Osteocyte (in vitro differentiated cells): ENCODE measurements at places on chromosomes 5 and 9. TPM values are rescaled to one million over a fixed set of nuclear protein-coding genes. Genes with fewer than 3 reads are reported as not detected.

The GTF2H2 gene
- total RNA-seq: 24.5 and 29.6 TPM in 2 replicates

The FOXD1 gene
- total RNA-seq: 64.1 and 73.4 TPM in 2 replicates

The IFNE gene
- total RNA-seq: not detected in 2 replicates

The PCDHB7 gene
- total RNA-seq: 1.1 and 1.2 TPM in 2 replicates

The GRIA1 gene
- total RNA-seq: 48.1 and 48.8 TPM in 2 replicates

The AIF1L gene
- 26.3 and 31.1 TPM in 2 replicates for total RNA-seq

The CCL28 gene
- not detected in 2 replicates for total RNA-seq

The SPINK13 gene
- not detected in 2 replicates for total RNA-seq

The BAAT gene
- total RNA-seq: 0.13 TPM in 1 of 2 replicates, not detected in the other

The FOXD4L3 gene
- total RNA-seq: 0.26 TPM in 1 of 2 replicates, not detected in the other

The GRK6 gene
- total RNA-seq: 35.6 and 38.2 TPM in 2 replicates

The IL17B gene
- not detected in 2 replicates for total RNA-seq

The CTNND2 gene
- total RNA-seq: 1.3 and 2.5 TPM in 2 replicates

The UQCRQ gene
- total RNA-seq: 371 and 387 TPM in 2 replicates

The MYMK gene
- not detected in 2 replicates for total RNA-seq

The GFI1B gene
- not detected in 2 replicates for total RNA-seq

The TRAF2 gene
- 12.2 and 14.4 TPM in 2 replicates for total RNA-seq

The NR4A3 gene
- total RNA-seq: 2.4 and 3.2 TPM in 2 replicates

The IFNB1 gene
- total RNA-seq: not detected in 2 replicates

The SH3TC2 gene
- total RNA-seq: 0.83 and 1.1 TPM in 2 replicates

The F2RL2 gene
- 13.0 and 14.1 TPM in 2 replicates for total RNA-seq

The AFAP1L1 gene
- total RNA-seq: 2.2 and 2.3 TPM in 2 replicates

The BARHL1 gene
- not detected in 2 replicates for total RNA-seq

The MARVELD2 gene
- 0.38 and 0.71 TPM in 2 replicates for total RNA-seq

The EIF4E1B gene
- not detected in 2 replicates for total RNA-seq

The IFNK gene
- total RNA-seq: not detected in 2 replicates

The NME5 gene
- 1.7 and 2.4 TPM in 2 replicates for total RNA-seq

The CTSV gene
- total RNA-seq: 0.18 and 0.21 TPM in 2 replicates

The TAF11L10 gene
- total RNA-seq: not detected in 2 replicates

The SMIM27 gene
- 13.4 and 14.6 TPM in 2 replicates for total RNA-seq

The GRXCR2 gene
- not detected in 2 replicates for total RNA-seq

The SYK gene
- total RNA-seq: not detected in 2 replicates

The LCN1 gene
- not detected in 2 replicates for total RNA-seq

The PKD2L2 gene
- total RNA-seq: not detected in 2 replicates

The STARD4 gene
- total RNA-seq: 24.8 and 29.7 TPM in 2 replicates

The RXRA gene
- 76.4 and 82.2 TPM in 2 replicates for total RNA-seq

The BTNL3 gene
- total RNA-seq: not detected in 2 replicates

The NINJ1 gene
- total RNA-seq: 28.1 and 32.9 TPM in 2 replicates

The UBE2QL1 gene
- not detected in 2 replicates for total RNA-seq

The GOLPH3 gene
- 91.2 and 94.9 TPM in 2 replicates for total RNA-seq

The PHF24 gene
- not detected in 2 replicates for total RNA-seq

The PCDH1 gene
- total RNA-seq: 6.3 and 7.3 TPM in 2 replicates

The IFNA2 gene
- total RNA-seq: not detected in 2 replicates
